ENCODE measurements at places on chromosomes 4 and X.
A peak's percentile ranks its signal among the peaks of the same experiment; 100 is the strongest.

DNA sequence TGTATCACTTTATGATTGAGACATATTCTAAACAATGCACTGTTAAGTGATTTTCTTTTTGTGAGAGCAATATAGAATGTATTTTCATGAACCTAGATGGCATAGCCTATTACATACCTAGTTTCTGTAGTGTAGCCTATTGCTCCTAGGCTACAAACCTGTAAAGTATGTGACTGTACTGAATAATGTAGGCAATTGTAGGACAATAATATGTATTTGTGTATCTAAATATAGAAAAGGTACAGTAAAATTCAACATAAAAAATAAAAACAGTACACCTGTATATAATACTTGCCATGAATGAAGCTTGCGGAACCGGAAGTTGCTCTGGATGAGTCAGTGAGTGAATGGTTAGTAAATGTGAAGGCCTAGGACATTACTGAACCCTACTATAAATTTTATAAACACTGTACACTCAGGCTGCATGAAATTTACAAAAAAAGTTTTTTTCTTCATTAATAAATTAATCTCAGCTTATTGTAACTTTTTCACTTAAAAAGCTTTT is 106.7 kb downstream of the VSIG4 start:
- DNase-seq, result no peak

DNA sequence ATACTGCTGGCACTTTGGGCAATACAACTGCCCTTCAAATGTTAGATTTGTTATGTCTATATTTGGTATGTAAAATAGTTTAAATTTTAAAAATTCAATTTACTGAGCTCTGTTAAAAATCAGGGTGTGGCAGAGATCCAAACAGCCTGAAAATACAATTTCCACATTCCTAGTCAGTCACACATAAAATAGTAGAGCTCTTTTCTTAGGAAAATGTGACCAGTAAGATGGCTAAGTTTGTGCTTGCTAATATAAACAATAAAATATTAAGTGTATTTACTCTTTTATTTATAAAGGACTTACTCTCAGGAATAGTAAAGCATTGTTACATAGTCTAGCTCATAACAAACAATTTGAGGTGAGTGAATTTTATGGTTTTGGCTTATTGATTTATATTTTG is 200.2 kb downstream of the DKK2 start:
- DNase-seq, result no peak

DNA sequence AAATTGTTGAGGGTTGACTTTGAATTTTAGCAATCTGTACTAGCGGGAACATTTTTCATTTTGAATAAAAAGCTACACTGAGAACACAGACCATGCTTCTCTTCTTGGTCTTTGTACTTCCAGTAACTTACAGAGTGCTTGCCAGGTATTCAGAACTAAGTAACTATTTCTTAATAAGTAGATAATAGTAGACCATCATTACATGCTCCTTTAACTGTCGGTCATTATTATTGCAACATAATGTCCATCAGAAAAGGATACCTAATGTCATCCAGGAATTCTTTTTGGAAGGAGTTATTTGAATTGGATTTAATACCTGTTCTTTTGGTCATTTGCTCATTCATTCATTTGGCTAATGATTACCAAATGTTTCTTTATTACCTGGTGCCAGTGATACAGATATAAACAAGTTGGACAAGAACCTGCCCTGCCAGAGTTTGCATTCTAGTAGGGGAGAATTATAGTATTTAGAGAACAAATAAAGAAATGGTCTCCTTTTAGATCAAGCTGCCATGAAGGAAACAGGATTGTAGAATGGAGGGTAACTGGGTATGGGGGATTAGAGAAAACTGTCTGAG is 32.7 kb downstream of the CWH43 start:
- no peak for DNase-seq

GRCh38 chrX:34487364-34487763 is 169.7 kb downstream of the TMEM47 start:
- no peak for DNase-seq

- no peak for DNase-seq
Measured at GRCh38 chr4:66949419-66949818, 595.9 kb downstream of the CENPC start.

DNA sequence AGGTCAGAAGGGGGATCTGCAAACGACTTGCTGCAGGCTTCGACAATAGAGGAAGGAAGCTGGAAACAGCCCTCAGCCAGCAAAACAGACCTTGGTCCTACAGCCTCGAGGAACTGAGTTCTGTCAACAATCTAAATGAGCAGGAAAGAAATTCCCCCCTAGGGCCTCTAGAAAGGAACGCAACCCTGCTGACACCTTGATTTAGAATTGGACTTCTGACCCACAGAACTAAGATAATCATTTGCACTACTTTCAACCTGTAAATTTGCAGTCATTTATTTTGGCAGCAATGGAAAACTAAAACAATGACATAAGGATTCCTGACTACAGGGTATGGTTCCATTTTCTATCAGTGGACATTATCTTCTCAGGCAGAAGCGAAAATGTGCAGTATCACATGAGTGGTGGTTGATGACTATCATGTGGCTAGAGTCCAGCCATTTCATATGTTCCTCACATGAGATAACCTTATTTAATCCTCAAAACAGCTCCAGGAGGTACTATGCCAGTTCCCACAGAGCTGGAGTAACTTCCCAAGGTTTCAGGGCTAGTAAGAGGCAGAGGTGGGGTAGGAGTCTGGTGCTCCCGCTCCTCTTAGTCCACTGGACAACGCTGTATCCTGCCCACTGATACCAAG is 61.6 kb downstream of the SAT1 start:
- DNase-seq, result no peak

DNA sequence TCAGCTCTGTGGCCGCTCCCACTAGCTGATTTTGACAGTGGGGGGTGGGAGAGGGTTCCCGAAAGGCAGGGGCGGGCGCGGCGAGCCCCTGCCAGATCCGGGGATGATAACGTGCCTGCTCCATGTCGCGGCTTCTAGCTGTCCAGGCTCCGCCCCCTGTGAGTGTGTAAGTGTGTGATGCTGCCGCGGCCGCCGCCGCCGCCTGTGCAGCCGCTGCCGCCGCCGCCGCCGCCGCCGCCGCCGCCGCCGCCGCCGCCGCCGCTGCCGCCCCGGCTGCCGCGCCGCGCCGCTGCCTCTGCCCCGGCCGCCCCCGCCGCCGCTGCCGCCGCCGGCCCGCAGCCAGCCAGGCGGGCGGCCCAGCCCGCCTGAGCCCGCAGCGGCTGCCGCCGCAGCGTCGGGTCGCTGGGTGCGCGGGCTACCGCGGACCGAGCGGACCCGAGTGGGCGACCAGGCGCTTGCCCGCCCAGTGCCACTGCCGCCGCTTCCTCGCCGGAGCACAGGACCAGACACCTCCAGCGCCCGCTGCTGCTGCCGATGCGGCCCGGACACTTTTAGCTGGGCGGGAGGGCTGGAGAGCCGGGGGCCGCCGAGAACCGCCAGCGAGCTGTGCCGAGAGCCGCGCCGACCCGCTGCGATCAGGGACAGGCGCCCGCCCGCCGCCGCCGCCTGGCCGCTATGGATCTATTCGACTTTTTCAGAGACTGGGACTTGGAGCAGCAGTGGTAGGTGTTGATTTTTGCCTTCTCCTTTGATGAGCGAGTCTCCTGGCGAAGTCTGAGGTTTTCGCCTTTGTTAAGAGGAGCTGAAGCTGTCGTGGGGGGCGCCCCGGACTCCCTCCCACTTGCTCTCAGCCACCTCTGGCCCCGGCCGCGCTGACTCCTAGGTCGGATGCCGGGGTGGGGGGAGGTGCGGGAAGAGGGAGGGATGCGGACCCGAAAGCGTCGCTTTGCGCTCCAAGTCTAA is at the start of gene AFF2:
Gene AFF2, plus strand, starts transcription at position 195 of the 963 bp plus-strand sequence. Its CDS starts 481 bp downstream, at position 676.
- DNase-seq, result peak; percentile 81

- DNase-seq, result no peak
Measured at GRCh38 chr4:81951891-81952455, 421.8 kb downstream of the HNRNPD start.

DNA sequence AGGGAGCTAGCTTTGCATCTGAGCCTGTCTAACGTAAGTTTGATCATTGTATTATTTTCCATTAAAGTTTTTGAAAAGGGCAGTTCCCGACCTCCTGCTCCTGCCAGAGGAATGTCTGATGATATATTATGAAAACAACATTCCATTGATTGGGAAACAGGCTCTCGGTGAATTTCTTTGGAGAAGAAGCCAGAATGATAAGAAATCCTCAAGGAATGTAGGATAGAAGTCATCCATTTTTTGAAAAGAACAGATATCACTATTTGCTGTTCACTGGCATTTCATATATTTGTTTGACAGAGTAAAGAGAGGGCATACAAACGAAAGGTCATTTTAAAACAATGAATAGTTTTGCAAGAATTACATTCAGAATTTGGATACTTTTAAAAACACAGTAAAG is 781.0 kb upstream of the HTR2C start:
- DNase-seq, result no peak

DNA sequence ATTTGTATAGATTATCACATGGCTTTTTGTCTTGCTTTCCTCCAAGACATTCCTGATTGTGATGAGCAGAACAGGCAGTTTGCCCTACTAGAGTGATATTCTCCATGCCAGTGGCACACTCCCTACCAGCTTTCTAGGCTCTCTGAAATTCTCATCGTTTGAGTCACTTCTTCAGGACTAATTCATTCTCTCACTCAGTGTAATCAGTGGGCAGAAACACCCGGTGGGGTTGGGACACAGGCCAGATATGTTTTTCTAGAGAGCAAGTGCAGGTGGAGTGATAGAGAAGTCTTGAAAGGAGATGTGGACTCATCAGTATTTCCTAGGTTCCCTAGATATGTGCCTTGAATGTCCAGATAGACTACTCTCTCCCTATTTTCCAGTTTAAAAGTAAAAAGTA is 13.1 kb downstream of the RAB33A start:
- no peak for DNase-seq

GRCh38 chrX:103533511-103534216 is 14.4 kb upstream of the RAB40A start:
- peak; percentile 88 for DNase-seq

DNA sequence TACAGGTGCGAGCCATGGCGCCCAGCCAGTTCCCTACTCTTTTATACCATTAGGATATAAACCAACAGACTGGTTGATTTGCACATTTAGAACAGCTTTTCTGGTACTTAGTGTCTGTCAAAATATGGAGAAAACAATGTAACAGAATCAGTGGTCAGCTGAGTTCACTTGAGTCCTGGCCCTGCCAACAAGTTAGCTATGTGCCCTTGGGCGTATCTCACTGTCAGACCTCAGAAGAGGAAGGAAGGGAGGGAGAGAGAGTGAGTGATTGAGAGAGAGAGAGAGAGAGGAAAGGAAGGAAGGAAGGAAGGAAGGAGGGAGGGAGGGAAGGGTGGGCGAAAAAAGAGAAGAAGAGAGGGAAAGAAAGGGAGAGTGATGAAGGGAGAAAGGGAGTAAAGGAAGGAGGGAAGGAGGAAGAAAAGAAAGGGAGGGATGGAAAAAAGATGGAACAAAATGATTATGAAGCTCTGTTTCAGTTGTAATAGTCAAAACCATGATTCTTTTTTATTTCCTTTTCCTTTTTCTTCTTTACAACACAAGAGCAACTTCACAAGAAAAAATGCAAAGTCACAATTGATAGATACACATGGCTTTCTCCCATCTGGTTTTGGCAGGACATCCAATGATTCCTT is 55.7 kb upstream of the PDGFRA start:
- DNase-seq, result no peak

DNA sequence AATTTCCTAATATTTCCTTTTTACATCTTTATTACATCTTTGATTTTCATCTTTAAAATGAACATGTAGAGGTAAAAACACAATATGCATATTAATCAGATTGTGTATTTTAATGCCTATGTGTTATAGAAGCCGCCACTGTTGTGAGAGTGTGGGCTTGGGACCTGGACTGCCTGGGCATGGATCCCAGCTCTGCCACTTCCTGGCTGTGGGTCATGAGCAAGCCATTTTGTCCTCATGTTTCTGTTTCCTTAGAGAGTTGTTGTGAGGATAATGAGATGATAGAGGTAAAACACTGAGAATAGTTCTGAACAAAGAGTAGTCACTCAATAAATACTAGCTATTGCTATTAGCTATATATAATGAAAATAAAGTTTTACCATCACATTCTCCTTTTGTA is 38.4 kb upstream of the SCOC start:
- no peak for DNase-seq

- DNase-seq, result no peak
Measured at GRCh38 chr4:39037491-39037825, 5.2 kb upstream of the TMEM156 start.

DNA sequence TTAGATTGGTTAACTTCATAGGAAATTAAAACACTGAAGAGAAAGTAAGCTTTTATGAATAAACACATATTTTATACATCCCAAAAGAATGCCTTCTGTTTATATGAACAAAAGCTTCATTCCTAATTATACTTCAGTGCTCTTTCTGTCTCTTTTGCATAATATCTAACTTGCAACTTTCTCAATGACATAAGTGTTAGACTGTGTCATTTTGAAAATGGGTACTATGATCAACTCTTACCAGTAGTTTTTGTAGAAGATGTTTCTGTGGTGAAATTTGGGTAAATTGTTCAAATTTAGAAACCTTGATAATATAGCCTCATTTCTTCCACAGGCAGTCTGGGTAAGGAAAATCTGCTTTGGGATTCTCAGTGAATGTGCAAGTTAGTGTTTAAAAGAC is 991.4 kb downstream of the CCSER1 start:
- no peak for DNase-seq

All from posterior vena cava (tissue), 2 donors.